Tibial artery (tissue), 4 donors: ENCODE measurements at places on chromosomes 11 and 22.

- no peak for DNase-seq
Observed at GRCh38 chr11:574632-575312, 1.5 kb upstream of the PHRF1 start.

GRCh38 chr11:66636411-66636810, 2.1 kb upstream of the RBM4 start:
- DNase-seq: no peak

- DNase-seq: no peak
Observed at GRCh38 chr11:9643751-9644150, 20.1 kb upstream of the SWAP70 start.

GRCh38 chr11:28393348-28393747, 285.2 kb downstream of the METTL15 start:
- DNase-seq: no peak

DNA sequence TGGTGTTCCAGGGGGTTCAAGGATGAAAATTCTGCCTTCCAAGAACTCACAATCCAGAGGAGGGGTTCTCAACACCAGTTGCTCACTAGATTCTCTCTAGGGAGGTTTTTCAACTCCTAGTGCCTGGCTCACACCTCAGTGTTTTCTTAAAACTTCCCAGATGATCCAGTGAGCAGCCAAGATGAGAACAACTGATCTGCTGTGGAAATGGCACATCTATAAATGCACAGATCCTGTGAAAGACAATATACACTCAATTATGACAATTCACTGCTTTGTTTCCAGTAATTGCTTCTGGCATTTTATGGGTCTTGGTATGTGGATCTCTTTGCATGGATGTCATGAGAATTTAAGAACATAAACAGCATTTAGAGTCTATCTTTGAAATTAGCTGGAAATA, 45.2 kb upstream of the PRSS23 start:
- no peak for DNase-seq

- no peak for DNase-seq
Observed at GRCh38 chr11:111776398-111777093, 10.4 kb upstream of the PPP2R1B start.

DNA sequence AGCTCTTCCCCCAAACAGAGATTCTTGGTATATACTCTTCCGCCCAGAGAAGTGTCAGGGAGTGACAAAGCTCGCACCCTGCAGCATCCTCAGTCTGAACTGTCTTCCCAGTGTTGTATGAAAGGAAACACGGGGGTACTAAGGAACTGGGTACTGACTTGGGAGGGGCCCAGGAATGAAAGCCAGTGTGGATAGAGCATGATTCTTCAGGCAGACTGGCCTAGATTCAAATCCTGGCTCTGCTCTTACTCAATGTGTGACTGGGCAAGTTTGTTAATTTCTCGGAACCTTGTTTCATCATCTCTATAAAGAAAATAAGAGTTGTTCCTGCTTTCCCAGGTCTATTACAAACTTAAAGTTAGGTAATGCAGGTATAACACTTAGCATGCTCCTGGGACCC, 266.0 kb upstream of the NARS2 start:
- DNase-seq: no peak

DNA sequence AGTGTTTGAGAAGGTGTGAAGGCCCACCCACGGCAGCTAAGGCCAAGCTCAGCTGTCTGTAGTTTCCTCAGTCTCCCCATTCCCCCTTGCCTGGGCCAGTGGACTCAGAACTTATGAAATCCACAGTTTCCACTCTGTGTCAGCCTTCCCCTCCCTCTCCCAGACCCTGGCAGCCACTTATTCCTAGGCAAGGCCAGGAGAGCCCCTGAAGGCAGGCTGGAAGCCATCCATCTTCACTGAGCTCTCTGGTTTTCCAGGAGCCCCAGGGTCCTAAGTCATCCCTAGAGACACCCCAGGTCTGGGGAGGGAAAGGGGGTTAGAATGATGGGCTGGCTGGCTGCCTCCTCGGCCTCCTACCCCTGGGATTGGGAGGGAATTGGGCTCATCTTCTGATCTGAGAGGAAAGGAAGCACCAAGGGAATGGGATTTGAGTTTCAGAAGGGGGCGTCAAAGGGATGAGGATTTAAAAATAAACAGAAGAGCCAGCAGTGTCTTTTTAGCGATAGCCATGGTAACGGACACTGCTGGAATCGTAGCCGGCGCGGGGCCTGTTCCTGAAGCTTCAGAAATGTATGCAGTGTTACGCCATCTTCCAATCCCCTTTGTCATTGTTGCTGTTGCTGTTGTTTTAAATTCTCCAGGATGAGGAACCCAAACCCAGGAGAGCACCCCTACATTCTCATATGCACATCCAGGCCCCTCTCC, 561.1 kb upstream of the CADM1 start:
- no peak for DNase-seq

- no peak for DNase-seq
Observed at GRCh38 chr22:47337161-47337621, 574.7 kb downstream of the TBC1D22A start.

DNA sequence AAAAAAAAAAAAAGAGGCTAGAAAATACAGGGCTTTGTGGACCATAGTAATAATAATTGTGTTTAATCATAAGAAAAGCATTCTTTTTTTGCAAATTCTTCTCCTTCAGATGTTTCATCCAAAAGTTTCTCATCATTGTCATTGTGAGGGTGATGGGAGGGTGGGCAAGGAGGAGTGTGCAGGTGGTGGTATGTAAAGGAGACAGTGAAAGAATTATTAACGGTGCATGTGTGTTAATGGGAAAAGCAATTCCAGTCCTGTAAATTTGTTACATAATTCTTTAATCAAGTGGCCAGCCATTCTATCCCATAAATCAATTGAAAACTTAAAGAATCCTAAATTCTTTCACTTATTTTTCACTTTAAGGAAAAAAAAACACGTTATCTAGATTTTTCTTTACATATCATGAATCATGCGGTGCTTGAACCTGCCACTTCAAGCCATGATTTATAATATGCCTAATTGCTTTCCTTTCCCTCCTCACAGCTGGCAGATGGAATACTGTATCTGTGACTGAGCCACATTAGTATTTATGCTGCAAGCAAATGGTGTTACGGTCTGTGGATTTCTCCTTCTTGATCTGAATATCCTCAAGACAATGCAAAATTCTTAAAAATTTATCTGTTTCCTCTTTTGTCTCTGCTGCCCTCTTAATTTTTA, 318.5 kb downstream of the JRKL start:
- no peak for DNase-seq

DNA sequence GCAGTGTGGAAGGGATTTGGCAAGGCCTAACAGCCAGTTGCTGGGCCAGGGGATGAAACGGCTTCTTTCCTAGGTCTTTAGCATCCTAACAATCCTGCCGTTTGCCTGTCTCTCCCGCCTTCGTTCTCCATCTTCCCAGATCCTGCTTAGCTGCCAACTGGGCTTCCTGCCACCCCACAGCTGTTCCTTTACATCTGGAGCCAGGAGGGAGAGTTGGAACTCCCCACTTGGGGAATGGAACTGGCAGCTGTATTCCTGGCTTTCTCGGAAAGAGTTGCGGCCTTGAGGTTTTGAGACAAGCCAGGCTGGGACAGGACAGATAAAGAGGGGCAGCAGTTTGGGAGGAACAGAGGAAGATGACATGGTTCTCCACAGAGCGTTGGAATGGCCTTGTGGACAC, 59.6 kb downstream of the ST3GAL4 start:
- peak; percentile 93 for DNase-seq

- DNase-seq: no peak
Observed at GRCh38 chr11:130156108-130157022, 3.2 kb upstream of the ST14 start.

- no peak for DNase-seq
Observed at GRCh38 chr22:36204001-36204631, 2.5 kb upstream of the APOL4 start.

DNA sequence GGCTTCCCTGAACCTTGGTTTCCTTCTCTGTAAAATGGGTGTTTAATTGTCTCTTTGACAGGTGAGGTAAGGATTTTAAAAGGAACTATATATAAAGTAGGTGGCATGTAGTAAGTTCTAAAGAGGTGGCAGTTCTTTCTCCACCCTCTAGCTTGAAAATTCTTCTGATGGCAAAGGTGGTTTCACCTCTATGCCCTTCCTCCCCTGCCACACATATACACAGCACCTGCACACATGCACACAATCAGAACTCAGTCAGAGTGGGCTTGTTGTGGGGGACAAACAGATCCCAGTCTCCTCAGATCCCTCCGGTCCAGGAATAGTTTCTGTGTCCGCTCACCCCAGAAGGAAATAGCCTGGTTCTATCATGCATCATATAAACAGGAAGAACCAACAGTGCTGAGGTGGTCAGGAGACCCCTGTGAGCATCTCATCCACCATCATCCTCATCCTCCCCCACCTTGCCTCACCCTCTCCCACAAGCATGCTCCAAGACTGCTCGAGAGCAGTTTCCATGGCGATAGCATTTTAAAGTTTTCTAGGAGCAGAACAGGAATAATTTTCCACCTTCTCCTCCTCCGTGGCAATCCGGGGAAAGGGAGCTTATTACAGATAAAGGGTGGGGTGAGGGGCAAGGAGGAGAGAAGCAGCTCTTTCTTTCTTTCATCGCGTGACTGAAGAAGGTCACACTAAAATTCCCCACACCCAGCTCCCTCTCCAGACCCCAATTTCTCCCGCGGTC, 123.6 kb downstream of the CHST1 start:
- DNase-seq: no peak

GRCh38 chr22:20413217-20414058, 19.5 kb downstream of the ZNF74 start:
- DNase-seq: peak; percentile 3

GRCh38 chr11:128484172-128484571, 103.2 kb downstream of the ETS1 start:
- DNase-seq: no peak

DNA sequence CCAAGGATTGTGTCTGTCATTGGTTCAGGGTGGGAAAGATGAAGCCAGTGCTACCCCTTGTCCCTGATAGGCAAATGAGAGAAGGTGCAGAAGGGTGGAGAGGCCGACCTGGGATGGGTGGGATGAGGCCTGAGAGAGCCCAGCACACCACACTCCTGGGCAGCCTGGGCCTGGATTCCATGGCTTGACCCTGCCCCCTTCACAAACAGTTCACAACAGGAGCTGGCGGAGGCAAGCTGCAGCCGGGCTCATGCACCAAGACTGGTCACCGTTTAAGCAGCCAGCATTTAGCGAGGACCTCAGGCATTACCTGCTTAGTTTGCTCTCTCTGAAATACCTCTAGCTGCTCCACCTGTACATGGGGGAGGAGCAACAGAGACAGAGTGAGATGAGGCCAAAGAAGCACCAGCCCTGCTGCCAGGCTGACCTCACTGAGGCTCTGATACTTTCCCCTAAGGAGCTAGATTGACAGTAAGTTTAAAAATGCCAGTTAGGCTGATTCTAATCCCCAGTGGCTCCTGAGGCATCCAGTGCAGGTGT, 13.5 kb downstream of the IL18BP start:
- DNase-seq: no peak

DNA sequence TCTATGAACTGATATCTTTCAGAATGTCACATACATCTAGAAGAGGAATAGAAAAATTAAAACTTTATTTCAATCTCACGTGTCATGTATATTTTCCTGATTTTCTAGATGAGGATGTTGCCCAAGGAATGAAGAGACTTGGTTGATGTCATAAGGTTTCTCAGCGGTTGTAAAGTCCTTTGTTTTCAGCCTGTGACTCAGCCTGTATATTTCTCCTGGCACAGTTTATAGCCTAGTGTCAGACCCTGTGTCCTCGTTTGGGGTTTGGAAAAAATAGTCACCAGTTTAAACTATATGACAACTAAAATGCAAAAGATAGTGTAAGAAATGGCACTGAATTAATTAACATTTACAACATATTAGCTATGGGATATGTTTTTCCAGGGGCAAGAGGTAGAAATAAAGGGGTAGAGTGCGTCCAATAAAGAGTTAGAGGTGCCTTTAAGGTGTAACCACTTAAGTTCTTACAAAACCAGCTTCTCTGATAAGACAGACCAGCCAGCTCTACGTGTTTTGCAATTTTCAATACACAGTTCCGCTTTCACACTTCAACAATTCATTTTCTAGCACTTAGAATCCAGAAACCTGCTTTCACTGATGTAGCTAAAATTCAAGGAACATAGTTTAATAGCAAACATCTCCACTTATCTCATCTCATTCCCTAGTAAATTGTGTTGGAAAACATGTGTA, 1432.6 kb upstream of the TENM4 start:
- DNase-seq: no peak

DNA sequence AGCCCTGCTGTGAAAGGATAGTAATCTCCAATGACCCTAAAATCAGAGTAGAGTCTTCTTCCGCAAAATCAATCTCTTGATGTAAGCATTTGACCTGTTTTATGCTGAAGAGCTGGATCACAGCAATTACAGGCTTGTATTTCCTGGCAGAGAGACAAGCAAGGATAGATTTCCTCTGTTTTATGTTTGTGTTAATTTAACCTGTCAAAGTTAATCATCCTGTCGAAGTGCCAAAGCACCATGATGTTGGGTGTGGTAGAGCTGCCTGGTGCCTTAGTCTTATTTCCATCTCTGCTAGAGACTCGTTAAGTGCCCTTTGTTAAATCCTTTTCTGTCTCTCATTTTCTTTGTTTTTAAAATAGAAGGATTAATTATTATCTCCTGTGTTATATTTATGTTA, 248.1 kb downstream of the CNTN5 start:
- no peak for DNase-seq

DNA sequence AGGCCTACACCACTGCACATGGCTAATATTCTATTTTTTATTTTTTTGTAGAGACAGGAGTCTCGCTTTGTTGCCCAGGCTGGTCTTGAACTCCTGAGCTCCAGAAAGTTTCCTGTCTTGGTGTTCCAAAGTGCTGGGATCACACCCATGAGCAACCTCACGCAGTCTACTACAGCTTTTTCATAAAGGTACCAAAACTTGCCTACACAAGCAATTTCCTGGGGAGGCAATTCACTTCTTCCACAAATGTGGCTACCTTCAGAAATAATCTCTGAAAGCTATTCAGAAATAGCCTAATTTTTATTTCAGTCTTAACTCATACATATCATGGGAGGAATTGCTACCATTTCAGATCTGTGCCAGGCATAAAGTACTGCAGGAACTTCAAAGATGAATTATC, 11.4 kb downstream of the SLC35F2 start:
- no peak for DNase-seq

GRCh38 chr11:9609841-9610240, 36.4 kb downstream of the WEE1 start:
- no peak for DNase-seq

DNA sequence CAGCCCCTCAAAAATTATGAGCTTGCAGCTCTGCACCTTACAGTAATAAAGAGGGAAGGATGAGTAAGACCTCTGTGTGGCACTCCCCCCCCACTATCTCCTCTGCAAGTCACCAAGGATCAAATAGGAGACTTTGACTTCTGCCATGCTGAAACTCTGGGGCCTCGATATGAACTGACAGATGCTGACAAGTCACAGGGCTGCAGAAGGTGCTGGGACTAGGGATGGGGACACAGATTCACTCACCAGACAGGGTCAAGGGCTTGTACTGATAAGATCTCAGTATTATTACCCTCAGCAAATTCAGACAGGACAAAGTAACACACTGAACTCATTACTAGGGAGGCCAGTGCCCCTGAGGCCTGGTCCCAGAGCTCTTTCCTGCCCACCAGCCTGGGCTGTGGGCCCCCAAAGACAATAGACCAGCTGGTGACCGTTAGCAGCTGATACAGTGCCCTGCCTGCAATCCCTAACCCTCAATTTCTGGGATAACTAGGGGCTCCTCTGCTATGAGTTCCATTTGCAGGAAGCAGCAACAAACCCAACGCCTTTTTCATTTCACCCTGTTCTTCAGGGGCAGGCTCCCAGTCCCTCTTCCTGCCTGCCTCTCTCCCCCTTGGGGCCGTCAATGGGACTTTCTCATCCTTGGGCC, 20.1 kb downstream of the TMPRSS13 start:
- peak; percentile 11 for DNase-seq
